ENCODE measurements at places on chromosomes 4 and X.

DNA sequence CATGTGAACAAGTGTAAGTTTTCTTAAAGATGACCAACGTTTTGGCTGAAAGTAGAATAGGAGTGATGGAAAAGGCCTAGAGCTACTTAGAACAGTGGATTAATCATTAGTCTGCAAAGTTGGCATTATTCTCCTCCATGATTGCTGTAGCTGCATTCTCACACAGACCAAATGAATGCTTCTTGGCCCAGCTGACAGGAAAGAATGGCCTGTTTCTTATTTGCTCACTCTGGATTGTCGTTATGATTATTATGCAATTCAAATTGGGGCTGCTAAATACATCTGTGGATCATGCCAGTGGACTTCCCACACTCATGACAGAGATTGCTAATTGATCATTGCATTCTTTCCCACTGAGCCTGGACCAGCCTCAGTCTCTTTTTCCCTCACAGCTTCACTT is 285.0 kb downstream of the STIM2 start:
- DNase-seq = no peak

DNA sequence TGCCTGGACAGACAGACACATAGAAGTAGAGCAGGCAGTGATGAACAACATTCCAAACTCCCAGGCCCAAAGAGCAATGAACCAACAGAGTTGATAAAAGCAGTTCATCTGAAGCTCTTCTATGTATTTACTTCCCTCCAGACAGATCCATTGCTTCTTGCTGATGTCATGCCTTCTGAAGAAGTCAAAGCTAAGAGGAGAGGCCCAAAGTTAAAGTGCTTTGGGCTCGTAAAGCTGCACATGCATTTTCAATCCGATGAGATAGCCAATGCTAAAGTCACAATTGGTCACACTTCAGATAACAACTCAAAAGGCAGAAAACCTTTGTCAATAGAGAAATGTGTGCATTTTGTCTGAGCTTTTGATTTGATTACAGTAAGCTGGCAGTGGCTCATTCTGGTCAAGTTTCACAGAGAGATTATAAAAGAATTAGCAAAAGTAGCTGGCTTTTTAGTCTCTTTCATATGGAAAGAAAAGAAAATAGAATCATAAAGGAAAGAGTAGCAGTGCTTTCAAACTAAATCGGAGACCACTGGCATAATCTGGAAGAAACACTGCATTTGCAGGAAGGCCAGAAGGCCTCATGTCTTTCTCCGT is 82.0 kb downstream of the GPC4 start:
- DNase-seq = no peak

- peak; percentile 26 for DNase-seq
These were observed 34.4 kb downstream of the NFKB1 start for GRCh38 chr4:102535398-102536082.

GRCh38 chr4:37978248-37978924 is 18.2 kb downstream of the PTTG2 start:
- DNase-seq = no peak

DNA sequence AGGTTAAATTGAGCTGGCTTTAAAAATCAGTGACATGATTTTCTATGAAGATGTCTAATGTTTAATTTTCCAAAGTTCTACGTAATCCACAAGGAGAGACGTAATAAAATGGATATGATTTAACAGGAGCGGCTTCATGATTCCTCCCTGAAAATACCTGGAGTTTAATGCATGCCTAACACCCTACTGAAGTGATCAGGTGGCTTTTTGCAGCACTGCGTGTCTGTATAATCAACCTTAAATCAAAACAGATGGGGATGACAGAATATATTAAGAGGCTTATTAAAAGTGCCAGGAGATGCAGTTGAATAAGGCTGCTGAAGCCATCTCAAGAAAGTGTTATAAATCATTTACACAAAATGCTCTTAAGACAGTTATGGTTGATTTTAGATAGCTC is 112.4 kb upstream of the TLR3 start:
- DNase-seq = no peak

GRCh38 chr4:151152028-151152427 is 52.6 kb downstream of the RPS3A start:
- no peak for DNase-seq

DNA sequence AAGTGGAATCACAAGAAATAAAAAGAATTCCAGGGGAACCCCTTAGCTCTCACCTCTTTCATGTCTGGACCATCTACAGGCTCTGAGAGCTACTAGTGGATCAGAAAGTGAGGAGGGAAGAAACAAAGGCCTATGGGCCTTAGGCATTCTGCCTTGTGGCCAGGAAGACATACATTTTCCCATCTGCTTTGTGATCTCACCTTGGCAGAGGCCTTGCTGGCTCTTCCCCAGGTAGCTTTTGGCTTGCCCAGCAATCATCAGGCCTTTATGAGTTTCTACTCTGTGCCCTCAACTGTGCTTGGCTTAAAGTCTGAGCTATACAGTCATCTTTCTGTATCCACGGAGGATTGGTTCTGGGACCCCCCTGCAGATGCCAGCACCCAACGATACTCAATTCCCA is 28.3 kb upstream of the CD99L2 start:
- no peak for DNase-seq

GRCh38 chr4:87985097-87985886 is 9.8 kb downstream of the SPP1 start:
- DNase-seq = no peak

GRCh38 chrX:99301990-99302389 is 1108.1 kb downstream of the PCDH19 start:
- DNase-seq = no peak

DNA sequence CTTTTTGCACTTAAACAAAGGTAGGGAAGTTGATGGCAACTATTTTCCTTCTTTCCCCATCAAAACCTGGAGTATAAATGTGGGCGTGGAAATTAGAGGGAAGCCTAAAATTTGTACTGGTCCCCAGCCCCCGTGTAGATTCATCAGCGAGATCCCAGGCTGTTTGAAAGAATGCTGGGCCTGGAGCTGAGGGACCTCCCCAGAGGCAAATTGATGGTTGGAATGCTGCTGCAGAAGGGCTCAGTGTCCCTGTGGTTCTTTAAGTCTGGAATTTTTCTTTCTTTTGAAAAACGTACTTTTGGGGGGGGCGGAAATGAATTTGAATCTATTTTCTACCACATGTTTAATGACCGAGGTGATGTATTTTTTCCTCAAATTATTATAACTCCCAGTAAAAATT is 197.2 kb downstream of the CBR4 start:
- no peak for DNase-seq

- no peak for DNase-seq
These were observed 6.8 kb downstream of the MECP2 start for GRCh38 chrX:154090731-154091130.

DNA sequence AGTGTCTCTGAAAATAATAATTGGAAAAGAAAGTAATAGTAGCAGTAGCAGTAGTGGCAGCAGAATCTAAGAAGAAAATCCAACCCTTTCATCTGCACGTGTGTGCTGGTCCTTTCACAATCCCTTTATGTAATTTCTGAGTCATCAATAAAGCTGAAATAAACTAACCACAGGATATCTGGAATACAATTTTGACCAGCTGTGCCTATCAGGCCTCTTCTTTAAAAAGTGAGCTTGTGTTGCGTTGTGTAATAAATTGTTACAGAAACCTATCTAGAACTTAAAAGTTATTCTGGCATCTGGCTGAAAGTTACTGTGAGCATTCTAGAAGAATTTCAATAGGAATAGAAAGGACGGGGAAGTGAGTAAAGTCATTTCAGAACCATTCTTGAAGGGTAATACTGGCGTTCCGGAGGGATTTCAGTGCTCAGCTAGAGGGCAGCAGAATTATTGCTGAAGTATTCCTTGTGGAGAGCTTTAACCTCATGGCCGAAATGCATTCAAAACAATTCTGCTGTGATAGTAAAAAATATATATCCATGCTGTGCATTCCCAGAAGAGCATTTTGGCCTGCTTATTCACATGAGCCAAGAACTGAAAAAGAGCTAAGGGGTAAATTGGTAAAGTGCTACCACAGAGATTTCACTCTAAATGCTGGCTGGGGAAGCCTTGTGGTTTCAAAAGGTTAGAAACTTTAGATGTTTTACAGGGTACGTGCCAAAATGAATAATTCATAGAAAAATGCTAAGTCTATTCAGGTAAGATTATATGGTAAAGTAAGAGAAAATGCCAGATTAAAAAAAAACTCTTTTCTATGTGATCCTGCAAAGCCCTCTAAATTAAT is 260.6 kb downstream of the NKX6-1 start:
- peak; percentile 78 for DNase-seq

DNA sequence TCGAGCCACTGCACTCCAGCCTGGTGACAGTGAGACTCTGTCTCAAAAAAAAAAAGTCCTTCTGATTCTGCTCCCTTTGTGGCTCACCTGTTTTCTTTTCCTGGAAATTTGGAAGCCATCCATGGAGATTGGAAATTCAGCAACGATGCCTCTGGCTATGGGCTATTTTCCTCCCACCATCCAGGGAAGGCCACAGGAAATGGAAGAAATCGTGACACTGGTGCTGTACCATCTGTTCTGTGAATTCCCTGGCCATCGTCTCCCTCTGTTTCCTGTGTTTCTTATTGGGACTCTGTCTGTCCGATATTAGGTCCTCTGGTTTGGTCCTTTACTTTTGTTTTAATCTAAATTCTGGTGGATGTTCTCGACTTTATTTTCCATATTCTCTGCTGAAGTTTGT is 29.4 kb upstream of the ADRA2C start:
- no peak for DNase-seq

DNA sequence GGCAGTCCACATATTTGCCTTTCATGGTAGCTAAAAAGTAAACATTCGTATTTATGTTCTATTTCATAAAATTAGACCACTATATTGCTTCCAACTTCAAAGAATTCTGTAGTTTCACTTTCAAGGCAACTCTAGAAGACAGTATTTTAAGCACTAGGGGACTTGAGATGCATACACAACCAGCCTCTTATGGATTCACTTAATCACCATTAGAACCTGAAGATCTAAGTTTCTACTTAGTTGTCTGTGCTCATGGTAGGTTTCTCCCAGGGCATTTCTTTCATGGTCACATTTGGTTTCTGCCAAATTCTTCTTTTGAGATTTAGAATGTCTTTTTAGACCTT is 209.9 kb upstream of the HCCS start:
- no peak for DNase-seq

DNA sequence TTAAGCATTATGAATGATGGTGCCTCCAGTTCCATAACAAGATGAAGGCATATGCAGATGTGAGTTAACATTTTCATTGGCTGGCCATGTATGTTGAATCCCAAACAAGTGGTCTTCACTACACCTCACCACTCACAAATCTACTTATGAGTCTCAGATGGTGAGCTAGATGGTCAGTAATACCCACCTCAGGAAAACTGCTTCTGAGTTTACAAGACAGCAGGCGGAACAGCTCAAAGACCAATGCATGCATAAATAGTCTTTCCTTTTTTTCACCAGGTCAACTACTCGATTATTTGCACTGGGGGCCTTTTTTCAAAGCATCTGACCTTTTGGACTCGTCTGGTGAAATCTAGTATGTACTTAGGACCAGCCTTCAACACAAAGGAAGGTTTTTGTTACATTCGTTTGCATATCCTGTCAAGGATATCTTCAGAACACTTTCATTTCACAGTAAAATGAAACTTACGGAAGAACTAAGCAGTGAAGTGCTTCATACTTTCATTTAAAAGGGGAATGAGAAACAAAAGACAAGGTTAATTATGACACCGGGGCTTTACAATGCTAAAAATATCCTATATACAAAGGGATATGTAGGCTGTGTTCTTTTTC is 23.1 kb upstream of the TLR7 start:
- no peak for DNase-seq

DNA sequence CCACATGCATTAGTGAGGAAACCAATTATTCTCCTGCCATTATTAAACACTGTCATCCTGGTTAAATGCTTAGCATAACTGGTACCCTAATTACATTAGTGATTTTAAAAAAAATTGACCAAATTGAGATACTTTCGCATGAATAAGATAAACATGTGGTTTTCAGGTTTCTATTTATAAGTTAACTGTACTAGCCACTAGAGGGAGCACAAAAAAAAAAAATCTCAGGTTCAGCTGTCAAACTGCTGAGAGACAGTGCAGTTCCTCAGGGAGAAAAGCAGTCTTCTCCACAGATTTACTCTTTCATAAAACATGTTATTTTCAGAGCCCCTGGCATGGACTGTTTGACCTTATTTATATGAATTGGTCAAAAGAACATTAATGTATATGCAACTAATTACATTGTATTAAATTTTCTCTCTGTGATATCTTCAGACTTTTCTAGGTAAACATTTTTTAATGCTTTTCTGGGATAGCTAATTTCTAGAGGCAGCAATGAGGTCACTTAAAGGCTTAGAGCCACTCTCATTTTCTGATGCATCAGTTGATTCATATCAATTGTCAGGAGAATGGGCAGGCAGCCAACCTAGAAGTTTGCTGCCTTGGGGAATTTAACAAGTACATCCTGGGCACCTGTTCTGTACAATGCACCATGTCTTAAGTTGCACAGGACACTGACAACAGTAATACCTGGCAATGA is 167.5 kb downstream of the CDS1 start:
- DNase-seq = peak; percentile 20

- no peak for DNase-seq
These were observed 39.1 kb downstream of the CLOCK start for GRCh38 chr4:55507612-55508011.

- DNase-seq = no peak
These were observed 108.5 kb downstream of the HMX1 start for GRCh38 chr4:8762951-8763735.

GRCh38 chrX:11267425-11267824 is 25.8 kb upstream of the AMELX start:
- no peak for DNase-seq

DNA sequence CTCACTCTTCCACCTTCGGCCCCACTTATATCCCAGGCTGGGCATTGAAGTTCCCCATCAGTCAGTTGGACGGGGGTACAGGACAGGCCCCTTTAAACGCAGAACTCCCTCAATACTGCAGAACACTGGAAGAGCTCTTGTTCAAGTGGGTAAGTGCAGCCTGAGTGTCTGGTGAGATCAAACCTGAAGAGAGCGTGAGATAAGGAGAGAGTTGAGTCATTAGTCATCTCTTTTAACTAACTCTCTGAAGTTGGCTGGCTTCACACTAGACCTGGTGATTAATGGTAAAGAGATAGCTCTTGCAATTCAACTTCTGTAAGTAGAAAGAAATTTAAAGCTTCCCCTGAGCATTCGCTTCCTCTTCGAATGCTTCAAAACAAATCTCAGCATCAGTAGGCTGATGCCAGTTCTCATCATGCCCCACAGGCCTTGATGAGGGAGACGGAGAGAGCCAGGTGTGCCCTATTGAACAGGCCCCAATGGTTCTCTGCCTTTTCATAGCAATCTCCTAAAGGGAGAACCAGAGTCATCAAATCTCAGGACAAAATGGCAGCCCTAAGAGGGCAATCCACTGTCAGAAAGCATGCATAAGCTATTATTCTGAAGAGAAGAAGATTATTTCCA is 41.0 kb upstream of the JADE1 start:
- no peak for DNase-seq

GRCh38 chr4:43471950-43472349 is 579.4 kb downstream of the GRXCR1 start:
- DNase-seq = no peak

DNA sequence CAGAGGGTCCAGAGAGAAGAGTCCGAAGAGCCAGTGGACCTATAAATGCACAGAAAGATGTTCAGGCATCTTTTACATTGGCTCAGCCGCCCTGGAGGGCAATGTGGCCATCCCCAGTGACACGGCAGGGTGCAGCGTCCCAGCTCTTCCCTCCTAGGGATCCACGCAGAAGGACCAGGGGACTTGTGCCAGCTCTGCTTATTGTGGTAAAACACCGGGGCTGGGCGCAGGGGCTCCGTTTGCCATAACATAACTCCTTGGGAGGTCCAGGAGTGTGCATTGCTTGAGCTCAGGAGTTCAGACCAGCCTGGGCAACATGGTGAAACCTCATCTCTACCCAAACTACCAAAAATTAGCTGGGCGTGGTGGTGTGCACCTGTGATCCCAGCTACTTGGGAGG is 70.2 kb downstream of the CPZ start:
- no peak for DNase-seq

GRCh38 chr4:108391701-108392455 is 223.1 kb upstream of the LEF1 start:
- DNase-seq = no peak
